ENCODE measurements at places on chromosomes 2 and 18. TPM values are rescaled to one million over a fixed set of nuclear protein-coding genes. Genes with fewer than 3 reads are reported as not detected.

Gene PKDCC
- total RNA-seq, result 63.1 TPM

Gene KRCC1
- total RNA-seq, result 24.6 TPM

Gene CMPK2
- total RNA-seq, result 0.18 TPM

Gene WNT10A
- not detected for total RNA-seq

Gene CFAP221
- under 0.01 TPM for total RNA-seq

Gene SIX3
- total RNA-seq, result not detected

Gene MAP3K19
- not detected for total RNA-seq

Gene ZNF24
- total RNA-seq, result 21.4 TPM

Gene DNAH6
- total RNA-seq, result 0.29 TPM

Gene WBP1
- 54.1 TPM for total RNA-seq

Gene LRRTM1
- not detected for total RNA-seq

Gene DSG1
- not detected for total RNA-seq

Gene ADD2
- not detected for total RNA-seq

Gene ITGA6
- total RNA-seq, result 54.4 TPM

Gene HRH4
- not detected for total RNA-seq

Gene CCDC85A
- total RNA-seq, result 1.6 TPM

Gene MATN3
- total RNA-seq, result 3.5 TPM

Gene MYCN
- total RNA-seq, result not detected

Gene IL1F10
- total RNA-seq, result not detected

Gene CAPN14
- total RNA-seq, result under 0.01 TPM

Gene AMER3
- total RNA-seq, result not detected

Gene IL37
- total RNA-seq, result not detected

Gene SPDYA
- under 0.01 TPM for total RNA-seq

Gene CD226
- under 0.01 TPM for total RNA-seq

Gene ATIC
- total RNA-seq, result 47.3 TPM

Gene PAX8
- 0.18 TPM for total RNA-seq

Measured in myometrial cell (primary cell).